ENCODE measurements at places on chromosomes 1 and 21.
A peak's percentile ranks its signal among the peaks of the same experiment; 100 is the strongest.

DNA sequence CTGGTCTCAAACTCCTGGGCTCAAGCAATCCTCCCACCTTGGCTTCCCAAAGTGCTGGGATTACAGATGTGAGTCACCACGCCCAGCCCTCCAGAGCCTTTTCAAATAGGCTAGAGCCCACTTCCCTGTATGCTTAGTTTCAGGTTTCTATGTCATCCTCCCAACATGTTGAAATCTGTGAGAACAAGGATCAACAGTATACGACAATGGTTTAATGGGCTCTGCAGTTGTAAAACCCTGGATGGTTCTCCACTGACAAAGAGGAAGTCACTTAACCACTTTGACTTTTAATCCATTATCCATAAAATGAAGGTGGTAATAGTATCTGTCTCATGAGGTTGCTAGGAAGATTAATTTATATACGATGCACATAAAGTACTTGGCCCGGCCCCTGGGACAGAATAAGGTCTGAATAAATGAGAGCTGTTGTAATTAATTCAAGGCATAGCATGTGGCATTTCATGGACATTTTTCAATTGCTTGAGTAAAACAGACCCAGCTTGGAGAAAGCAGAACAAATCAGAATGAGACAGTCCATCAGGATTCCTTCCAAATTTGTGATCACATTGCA lies 113.9 kb upstream of the ZNF648 start:
- no peak for DNase-seq

- DNase-seq = peak; percentile 88
Measured at GRCh38 chr1:85061711-85062424, 13.6 kb upstream of the MCOLN3 start.

DNA sequence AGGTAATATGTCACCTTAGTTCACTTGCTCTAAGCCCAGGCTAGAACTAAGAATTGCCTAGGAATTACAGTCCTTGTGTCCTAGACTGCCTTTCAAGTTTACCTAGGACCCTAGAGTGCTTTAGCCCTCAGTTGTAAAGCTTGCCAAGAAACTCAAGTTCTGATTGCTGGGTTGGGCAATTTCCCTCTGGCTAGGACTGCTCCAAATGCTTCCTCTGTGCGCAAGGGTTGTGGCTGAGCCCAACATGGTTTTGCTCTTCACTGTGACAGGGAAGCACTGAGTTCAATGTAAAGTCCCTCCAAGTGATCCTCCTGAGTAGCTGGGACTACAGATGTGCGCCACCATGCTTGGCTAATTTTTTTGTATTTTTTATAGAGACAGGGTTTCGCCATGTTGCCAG lies 102.3 kb upstream of the NEK7 start:
- DNase-seq = no peak

- DNase-seq = peak; percentile 62
Measured at GRCh38 chr1:227946624-227947385, 927 bp downstream of the WNT9A start.

DNA sequence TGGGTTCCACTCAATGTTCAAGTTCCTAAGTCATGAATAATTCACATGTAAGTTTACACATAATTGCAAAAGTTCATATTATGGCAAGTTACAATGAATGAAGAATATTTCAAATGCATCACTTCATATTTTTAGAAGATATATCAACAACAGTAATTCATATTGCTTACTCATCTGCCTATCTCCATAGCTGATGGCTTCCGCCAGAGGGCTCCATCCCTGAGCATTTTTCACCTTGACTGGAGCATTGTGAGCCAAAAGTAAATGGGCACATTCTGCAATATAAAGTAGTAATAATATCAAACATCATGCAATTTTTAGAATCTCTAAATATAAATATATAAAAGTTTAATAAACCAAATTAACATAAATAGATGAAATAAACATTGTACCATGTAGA lies 29.8 kb downstream of the ANKRD13C start:
- no peak for DNase-seq

DNA sequence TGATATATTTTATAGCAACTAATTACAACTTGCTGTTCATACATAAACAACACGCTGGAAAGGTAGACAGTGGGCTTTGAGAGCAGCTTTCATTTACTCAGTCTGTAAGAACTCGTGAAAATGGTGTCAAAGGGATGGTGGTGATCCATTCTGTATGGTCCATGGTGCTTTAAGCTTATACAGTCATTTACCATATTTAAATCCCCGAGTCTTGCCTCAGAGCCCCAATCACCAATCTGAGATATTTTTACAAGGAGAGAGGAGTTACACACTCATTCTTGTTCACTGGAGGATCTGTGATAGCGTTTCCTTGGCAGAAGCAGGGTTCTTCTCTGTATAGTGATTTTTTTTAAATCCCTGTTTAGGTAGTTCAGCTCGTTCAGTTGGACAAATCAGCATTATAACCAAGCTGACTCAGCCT lies 694.6 kb downstream of the USP25 start:
- no peak for DNase-seq

GRCh38 chr1:207815466-207815865 lies 63.6 kb downstream of the CD46 start:
- DNase-seq = no peak

GRCh38 chr21:35314857-35315582 lies 265.9 kb upstream of the RUNX1 start:
- no peak for DNase-seq

DNA sequence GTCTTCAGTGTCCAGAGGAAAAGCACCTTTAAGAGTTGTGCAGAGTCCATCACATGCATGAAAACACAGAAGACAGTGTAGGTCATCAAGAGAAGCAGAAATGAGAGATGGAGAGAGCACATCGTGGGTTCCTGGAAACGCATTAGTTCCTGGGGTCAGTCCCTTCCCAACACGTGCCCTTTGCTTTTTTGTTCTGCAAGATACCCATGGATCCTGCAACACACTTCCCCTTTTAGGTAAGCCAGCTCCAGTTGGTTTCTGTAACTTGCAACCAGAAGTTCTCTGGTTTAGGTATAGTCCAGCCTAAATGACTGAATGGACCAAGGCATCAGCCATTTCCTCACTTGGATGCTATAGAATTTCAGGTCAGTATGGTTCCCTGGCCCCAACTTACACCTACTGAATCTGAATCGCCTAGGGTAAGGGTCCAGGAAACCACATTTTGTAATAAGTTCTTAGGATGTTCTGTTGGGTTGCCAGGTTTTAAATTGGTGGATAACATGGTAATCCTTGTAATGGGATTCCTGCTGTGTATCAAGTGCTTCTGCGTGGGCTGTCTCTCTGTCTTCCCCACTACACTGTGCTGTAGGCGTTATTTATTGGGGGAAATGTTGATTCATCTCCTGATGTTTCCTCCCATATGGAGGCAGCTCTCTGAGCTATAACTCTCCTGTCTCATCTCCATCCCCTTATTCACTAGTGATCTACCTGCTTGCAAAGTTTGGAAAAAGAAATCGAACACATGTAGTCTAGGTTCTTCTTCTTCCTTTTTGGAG lies 230.6 kb downstream of the TNR start:
- DNase-seq = no peak

GRCh38 chr1:2983319-2983705 lies 38.0 kb upstream of the ACTRT2 start:
- no peak for DNase-seq

DNA sequence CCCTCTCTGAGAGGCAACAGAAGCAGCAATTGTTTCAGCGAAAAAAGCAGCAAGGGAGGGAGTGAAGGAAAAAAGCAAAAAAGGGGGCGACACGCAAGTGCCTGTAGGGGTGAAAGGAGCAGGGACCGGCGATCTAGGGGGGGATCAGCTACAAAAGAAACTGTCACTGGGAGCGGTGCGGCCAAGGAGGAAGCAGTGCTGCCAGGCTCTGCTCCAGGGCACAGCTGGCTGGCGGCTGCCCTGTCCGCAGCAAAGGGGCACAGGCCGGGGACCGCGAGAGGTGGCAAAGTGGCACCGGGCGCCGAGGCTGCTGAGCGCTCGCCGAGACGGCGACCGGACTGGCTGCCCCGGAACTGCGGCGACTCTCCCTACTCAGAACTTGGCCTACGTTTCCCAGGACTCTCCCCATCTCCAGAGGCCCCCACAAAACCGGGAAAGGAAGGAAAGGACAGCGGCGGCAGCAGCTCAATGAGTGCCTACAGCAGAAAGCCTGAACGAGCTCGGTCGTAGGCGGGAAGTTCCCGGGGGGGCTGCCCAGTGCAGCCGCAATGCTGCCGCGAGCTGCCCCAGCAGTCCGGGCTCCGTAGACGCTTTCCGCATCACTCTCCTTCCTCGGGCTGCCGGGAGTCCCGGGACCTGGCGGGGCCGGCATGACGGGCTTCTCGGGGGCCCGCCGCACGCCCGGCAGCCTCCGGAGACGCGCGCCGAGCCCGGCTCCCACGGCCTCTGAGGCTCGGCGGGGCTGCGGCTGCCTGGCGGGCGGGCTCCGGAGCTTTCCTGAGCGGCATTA lies 1.0 kb upstream of the CDKN2C start:
- DNase-seq = peak; percentile 43

- no peak for DNase-seq
Measured at GRCh38 chr1:221451741-221452140, 290.1 kb downstream of the DUSP10 start.

DNA sequence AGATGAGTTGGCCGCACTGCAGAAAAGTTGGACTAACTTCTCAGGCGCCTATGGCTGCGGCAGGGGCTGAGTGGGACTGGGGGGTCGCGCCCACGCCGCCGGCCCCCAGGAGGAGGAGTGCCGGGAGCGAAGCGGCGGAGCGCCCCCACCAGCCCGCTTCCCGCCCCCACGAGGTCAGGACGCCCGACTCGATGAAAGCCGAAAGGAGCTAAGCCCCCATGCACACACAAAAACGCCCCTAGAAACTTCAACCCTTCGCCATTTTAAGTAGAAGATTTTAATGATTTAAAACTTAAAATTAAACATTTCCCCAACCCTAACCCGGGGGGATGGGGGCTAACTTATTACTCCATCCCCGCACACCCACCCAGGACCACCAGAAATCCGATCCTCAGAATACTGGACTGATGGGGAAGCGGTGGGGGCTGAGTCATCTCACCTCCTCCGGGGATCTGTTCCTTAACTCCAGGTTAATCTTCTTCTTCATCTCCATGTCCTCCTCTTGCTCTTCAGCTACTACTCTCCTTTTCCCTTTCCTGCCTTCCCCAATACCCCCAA lies 539 bp downstream of the ANP32E start:
- DNase-seq = peak; percentile 47

DNA sequence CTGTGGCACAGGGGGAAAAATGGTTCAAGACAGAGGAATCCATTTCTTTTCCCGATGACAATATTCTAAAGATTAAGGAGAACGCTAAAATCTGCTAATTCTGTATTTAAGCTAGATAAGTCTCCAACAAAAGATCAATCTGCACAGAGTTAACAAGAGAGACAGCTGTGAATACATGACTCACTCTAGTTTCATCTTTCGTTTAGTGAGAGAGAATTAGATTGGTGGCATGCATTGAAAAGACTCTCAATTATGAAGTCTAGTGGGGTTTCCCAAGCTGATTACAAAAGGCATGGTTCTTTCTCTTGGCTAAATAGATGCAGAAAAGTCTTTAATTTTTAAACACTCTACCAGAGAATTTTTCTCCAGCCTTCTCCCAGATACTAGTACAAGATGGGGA lies 34.4 kb downstream of the CAPN9 start:
- DNase-seq = no peak

GRCh38 chr1:1618396-1619068 lies 3.2 kb downstream of the MIB2 start:
- no peak for DNase-seq

DNA sequence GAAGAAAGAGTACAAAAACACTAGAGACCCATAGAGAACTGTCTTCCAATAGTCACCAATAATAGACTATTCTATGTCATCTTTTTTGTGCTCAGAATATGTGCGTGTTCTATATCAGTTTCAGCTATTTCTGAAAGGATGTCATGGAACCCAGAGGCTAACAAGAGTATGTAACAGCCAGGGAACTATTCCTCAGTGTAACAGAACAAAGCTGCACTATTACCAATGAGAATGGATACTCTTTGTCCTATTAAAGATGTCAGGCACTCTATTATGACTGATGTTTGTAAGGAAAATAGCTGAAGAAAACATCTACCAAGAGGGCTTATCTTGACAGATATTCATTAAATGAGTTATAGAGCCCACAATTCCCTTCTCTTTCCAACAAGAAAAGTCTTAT lies 8.6 kb upstream of the LRRC8C start:
- DNase-seq = no peak

DNA sequence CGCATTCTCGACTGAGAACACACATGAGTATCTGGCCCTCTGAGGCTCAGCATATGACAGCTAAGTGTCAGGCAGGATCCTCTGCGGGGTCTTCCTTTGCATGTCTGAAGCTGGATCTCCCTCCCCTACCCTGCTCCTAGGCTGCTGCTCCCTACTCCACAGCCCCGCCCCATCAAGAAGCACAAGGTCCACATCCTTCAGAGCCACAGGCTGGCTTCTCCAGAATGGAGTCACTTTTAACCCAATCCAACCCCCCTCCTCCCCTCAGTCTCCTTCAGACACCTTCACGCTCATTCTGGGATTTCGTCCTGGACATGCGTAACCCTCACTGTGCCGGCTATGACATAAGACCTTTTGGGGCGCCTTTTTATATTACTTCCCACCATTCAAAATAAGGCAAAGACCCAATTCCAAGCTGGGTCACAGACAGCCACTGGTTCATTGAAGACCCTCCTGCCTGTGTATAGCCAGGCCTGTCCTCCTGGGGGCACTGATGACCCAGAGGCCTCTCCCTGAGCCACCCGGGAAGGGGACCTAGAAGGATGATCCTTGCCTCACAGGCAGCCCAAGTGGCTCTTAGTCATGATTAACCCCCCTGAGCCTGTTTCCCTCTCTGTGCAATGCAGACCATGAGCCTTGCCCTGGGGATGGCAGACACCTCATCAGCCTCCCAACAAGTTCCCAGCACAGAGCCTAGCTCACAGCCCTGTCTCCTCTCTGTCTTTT lies 4.7 kb downstream of the ADGRB2 start:
- no peak for DNase-seq

DNA sequence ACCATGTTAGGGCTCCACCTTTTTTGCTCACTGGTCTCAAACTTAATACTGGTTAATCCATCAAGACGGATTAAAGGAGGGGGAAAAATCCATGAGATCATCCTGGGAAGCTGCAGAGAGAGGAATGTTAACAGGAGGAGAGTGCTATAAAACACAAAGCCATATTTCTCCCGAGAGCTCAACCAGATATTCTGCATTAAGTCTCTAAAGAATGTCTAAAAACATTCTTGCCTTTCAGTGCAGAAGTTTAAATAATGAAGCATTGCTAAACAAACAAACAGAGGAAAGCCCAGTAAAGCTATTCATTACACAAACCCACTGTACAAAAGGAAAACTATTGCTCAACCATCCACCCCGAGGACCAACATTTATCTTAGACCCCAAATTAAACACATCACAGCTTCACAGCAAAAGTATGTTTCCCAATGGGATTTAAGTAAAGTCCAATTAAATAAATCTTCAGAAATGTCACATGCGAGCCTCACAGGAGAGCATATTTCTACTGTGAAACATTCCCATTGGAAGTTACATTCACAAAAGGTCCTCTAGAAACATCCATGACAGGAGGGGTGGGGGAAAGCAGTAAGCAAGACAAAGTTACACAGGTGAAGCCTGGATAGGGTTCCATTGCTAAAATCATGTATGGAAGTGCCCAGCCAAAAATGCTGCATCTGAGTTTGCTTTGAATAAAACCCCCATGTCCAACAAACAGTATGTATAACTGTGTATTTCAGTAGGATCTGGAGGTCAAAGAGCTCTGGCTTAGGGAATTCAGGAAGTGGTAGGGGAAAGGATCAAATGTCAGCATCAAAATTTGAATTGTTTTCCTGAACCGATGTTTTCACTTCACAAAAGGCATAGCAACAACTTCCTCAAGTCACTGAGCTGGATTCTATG lies 23.3 kb downstream of the DUSP10 start:
- no peak for DNase-seq

- no peak for DNase-seq
Measured at GRCh38 chr1:204306076-204306475, 53.7 kb downstream of the PLEKHA6 start.
